ENCODE measurements at places on chromosomes 13 and 19.

DNA sequence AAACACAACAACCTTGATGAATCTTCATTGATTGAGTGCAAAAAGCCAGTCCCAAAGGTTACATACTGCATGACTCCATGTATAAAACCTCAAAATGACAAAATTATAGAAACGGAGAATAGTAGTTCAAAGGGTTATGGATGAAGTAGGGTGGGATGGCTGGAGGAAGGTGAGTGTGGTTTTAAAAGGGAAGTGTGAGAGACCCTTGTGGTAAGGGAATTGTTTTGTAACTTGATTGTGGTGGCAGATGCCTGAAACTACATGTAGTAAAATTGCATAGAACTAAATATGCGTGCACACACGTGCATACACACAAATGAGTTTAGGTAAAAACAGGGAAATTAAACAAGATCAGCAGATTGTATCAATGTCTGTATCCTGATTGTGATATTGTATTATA lies 340.7 kb downstream of the MTUS2 start:
- no peak for DNase-seq

GRCh38 chr19:18858906-18859646 lies 27.3 kb downstream of the UPF1 start:
- DNase-seq = no peak

GRCh38 chr13:25844559-25845434 lies 207.0 kb downstream of the SHISA2 start:
- no peak for DNase-seq

- no peak for DNase-seq
Measured at GRCh38 chr13:103101901-103102300, 35.7 kb upstream of the SLC10A2 start.

GRCh38 chr13:49271264-49271663 lies 23.5 kb downstream of the CDADC1 start:
- DNase-seq = no peak

DNA sequence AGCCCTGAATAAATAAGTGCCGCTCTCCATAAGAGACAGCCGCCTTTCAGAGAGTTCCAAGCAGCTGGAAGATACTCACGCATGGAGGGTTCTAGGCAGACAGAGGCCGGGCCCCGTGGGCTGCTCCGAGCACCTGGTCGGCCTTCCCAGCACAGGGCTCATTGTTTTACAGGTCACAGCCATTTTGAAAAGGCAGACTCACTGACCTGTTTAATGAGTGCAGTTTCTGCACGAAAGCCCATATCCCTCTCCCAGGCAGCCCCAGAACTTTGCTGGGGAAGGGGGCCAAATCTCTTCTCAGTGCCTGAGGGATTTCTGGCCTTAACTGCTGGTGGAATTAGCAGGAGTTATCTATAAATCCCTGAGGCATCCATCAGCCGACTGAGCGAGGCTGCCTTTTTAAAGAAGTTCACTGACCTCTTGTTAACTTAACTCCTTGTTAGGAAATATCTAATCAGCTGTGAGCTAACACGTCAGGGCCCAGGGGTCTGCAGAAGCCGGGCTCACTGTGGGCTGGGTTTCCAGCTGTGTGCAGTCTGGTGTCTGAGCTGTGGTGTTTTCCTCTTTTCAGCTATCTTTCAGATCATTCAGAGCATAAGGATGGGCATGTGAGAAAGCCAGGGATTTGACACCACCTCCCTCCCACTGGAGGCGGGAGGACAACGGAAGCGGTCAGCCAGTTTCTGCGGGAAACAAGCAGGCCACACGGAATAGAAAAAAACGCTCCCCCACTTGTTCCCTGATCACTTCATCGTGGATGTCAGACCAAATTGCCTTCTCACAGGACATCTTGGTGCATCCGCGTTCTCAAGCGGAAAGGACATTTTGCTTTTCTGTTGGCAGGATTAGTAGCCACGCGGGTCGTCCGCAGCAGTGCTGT lies 23.3 kb downstream of the SERP2 start:
- no peak for DNase-seq

DNA sequence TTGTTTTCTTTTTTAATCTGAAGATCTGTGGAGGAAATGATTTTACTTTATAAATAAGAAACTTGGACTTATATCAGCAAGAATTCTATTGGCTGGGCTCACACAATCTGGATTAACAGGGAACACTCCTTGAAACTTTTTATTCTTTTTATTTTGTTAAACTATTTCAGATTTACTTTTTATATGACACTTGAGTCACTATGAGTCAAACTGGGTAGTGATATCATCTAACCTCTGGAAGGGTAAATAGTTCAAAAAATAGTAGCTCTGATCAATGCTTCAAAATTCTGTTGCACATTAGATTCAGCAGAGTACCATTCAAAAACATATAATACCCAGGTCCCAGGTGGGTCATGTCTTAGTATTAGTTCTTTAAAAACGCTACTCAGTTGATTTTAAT lies 55.1 kb upstream of the NBEA start:
- no peak for DNase-seq

- DNase-seq = no peak
Measured at GRCh38 chr13:29975283-29975682, 124.9 kb upstream of the UBL3 start.

DNA sequence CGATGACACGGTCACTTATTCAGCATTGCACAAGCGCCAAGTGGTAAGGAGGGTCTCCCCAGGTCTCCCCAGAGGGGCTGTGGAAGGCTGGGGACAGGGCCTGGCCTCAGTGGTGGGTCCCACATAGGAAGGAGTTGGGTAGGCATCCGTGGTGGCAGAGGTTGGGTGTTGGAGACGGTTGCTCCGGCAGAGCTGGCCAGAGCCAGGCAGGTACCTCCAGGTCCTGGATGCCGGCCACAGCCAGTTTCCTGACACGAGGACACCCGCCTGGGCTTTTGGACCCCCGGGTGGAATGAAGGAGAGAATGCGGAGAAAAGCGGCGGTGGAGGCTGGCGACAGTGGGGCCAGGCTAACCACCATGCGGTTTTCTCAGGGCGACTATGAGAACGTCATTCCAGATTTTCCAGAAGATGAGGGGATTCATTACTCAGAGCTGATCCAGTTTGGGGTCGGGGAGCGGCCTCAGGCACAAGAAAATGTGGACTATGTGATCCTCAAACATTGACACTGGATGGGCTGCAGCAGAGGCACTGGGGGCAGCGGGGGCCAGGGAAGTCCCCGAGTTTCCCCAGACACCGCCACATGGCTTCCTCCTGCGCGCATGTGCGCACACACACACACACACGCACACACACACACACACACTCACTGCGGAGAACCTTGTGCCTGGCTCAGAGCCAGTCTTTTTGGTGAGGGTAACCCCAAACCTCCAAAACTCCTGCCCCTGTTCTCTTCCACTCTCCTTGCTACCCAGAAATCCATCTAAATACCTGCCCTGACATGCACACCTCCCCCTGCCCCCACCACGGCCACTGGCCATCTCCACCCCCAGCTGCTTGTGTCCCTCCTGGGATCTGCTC lies 1.3 kb upstream of the FFAR1 start:
- DNase-seq = peak; percentile 82

DNA sequence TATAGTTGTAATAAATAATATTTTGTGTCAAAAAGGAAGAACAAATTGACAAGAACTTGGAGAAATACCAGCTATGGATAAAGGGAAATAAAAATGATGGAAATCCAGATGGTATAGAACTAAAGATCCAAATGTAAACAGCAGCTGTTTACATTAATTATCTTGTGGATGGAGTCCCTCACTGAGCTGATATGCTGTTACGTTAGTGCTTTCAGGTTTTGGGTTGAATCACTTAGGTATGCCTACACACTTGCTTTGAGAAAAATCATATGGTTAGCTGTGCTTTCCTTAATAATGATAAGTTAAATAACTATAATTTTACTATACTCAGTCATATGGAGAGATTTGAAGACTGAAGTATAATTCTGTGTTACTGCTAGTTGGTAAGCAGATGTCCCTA lies 27.7 kb downstream of the WASF3 start:
- DNase-seq = no peak

DNA sequence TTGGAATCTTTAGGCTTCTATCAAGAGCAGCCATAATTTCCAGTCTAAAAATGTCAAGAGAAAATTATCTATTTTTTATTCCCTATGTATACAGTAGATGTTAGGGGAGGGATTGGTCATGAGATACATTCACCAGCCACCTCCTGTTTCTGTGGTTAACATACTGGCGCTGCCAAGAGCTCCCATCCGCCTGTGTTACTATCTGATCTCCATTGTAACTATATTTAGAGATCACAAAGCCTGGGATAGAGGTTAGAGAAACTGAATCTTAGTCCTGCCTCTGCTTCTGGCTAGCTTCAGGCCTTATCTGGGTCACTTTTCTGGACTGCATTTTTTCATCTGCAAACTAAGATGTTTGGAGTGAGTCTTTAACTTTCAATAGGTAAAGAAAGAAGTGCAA lies 46.3 kb downstream of the POLR1D start:
- no peak for DNase-seq

GRCh38 chr13:37040789-37041188 lies 18.7 kb downstream of the SUPT20H start:
- DNase-seq = no peak

- peak; percentile 55 for DNase-seq
Measured at GRCh38 chr19:14433554-14434501, 722 bp downstream of the PKN1 start.

DNA sequence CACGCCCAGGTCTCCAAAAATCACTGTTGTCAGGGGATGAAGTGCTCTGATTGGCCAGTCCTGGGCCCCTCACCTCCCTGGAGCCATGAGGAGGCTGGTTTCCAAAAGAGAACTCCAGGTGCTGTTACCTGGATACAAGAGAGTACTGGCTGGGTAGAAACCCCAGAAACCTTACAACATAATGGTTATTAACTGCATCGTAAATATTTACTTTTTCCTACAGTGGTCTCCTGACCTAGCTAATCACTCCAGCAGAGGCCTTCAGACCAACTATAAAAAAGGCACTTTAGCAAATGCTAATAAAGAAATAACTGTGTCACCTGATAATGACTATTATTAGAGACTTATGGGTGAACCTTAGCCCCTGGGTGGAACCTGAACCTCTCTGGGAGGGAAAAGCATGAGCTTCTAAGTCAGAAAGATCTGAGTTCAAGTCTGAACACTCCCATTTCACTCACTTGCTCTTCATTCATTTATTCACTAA lies 1.5 kb upstream of the IGSF23 start:
- DNase-seq = no peak

- DNase-seq = no peak
Measured at GRCh38 chr19:8500158-8500557, 2.3 kb downstream of the PRAM1 start.

GRCh38 chr19:19388568-19389555 lies 16.6 kb upstream of the GATAD2A start:
- no peak for DNase-seq

DNA sequence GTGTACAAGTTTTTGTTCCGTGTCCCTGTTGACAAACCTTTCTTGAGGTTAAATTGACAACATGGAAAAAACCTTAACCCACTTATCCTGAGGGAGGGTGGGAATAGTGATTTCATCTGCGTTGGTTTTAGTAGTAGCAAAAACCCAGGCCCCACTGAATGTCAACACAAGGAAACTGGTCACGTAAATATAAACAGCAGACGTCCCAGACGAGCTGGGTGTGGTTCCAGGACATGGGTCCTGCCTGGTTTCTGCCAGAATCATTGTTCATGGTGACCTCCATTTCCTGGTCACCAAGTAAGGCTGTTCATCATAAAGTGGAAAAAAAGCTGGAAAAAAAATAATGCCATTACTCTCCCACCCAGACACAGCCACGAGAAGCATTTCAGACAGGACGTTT lies 16.9 kb upstream of the F2RL3 start:
- no peak for DNase-seq

DNA sequence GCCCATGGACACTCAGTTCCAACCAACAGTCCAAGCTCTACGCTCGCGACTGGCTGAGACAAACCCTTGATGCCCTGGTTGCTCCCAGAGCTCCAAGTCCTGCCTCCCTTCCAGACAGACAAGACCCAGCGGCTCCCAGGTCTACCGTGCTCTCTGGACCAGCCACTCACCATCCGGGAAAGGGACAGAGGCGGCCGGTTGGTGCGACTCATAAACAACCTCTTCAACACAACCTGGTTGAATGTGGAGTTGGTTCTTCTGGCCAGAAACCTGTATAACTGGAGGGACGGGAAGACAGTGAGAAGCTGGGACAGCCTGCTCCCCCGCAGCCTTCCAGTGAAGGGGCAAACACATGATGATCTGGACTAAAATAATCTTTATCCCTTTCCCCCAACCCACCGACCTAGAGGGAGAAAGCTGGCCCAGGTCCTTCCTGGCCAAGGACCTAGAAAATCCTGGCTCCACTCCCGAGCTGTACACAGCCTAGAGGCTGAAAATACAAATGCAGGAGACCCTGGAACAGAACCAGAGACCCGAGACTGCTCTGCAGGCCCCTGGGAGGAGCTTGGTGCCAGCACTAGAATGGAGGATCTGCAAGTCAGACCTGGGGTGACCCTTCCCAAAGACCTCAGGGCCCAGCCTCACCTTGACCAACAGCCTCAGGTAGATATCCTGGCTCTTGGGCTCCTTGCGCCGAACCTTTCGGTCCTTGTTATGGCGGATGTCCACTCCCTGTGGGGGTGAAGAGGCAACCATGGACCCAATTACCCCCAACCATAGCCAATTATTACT lies 1.6 kb downstream of the RPL18 start:
- DNase-seq = no peak

DNA sequence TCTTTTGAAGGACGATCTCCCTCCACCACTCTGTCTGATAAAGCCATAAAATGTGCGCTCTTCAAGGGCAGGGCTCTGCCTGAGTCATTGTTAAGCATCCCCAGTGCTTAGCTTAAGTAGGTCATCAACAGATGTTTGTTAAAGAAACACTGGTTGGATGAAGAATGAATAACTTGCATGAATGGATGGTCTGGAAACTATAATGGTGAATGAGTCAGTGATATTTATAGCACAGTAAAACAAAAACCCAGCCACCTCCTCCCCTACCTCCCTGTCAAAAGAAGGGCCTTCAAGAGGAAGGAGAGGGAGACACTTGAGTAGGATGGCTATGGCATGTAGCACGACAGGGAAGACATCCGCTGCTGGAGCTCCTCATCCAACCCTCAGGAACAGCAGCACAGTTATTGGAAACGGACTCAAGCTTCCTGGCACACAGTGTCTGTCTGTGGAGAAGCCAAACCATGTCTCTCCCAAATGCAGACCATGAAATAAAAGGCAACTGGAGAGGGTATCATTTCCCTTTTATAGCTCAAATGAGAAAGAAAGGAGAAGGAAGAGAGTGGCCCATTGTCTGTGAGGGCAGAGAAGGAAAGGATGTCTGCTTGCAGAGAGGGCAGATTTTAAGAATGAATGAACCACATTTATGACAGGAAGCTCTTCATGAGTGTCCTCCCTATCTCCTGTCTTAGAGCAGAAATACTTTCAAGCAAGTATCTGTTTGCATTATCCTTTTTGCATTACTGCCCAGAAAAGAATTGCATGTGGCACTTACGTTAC lies 183.5 kb upstream of the UBL3 start:
- DNase-seq = no peak

DNA sequence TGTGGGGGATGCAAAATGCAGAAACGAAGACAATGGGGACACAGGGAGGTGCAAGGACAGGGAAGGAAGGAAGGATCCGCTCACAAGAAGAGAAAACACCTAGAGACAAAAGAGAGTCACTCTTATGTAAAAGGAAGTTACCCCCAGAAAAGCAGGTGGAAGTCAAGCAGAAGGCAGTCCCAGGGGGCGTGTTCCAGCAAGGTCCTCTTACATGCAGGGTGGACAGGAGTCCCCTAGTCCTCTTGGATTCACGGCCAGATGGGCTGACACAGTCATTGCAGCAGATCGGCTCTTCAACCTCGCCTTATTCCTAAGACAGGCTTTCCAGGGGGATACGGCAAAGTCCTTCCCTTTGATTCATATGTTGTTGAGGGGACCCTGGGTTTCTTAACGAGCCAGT lies 83.9 kb upstream of the SPATA13 start:
- no peak for DNase-seq

GRCh38 chr13:98253526-98253925 lies 76.5 kb upstream of the RNF113B start:
- no peak for DNase-seq

GRCh38 chr19:30666301-30666803 lies 294.2 kb downstream of the ZNF536 start:
- DNase-seq = peak; percentile 20
